NCI-H1105 treated with DMSO at 0.1 percent for 48 hours (cell line): ENCODE measurements at places on chromosomes 2 and 18.

GRCh38 chr2:64111426-64111825 is 32.8 kb downstream of the PELI1 start:
- DNase-seq = no peak

GRCh38 chr2:65326276-65326675 is 98.6 kb downstream of the ACTR2 start:
- no peak for DNase-seq

- DNase-seq = no peak
Observed at GRCh38 chr2:33377048-33377447, 99.4 kb upstream of the RASGRP3 start.

GRCh38 chr2:71275939-71276310 is 49.0 kb upstream of the PAIP2B start:
- no peak for DNase-seq

- DNase-seq = no peak
Observed at GRCh38 chr2:33242845-33243244, 233.6 kb upstream of the RASGRP3 start.

DNA sequence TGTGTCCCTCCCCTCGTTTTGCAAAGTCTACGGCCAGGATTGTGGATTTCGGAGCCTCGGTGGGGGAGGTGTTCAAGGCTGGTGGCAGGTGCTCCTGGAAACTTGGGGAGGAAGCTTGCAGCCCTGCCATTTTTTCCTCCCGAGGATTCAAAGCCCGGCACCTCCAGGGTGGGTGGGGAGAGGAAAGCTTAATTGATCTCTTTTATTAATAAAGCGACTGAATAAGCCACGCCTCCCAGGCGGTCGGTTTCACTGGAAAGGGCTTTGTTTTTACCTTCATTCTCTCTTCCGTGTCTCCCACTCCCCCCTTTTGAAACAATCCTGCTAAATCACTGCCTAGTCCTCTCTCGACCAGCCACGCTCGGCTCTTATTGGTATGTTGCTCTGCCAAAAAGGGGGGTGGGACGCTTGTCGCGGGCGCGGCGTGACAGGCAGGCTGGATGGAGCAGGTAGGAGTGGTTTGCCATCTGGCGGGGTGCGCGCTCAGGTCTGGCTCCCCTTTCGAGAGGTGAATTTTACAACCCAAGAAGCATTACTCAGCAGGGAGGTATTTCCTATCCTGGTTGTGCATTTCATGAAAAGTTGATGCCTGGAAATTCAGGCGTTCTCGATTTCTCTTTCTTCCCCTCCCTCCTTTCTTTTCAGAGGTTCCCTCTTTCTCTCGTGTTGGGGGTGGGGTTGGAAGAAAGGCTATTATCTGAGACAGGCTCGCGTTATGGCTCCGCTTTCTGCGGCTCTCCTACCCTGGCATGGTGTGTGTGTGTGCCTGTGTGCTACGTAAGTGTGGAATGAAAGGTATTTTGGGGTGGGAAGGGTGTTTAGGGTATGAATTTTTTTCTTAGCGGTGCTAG is 1.4 kb downstream of the NEDD4L start:
- peak; percentile 73 for DNase-seq

DNA sequence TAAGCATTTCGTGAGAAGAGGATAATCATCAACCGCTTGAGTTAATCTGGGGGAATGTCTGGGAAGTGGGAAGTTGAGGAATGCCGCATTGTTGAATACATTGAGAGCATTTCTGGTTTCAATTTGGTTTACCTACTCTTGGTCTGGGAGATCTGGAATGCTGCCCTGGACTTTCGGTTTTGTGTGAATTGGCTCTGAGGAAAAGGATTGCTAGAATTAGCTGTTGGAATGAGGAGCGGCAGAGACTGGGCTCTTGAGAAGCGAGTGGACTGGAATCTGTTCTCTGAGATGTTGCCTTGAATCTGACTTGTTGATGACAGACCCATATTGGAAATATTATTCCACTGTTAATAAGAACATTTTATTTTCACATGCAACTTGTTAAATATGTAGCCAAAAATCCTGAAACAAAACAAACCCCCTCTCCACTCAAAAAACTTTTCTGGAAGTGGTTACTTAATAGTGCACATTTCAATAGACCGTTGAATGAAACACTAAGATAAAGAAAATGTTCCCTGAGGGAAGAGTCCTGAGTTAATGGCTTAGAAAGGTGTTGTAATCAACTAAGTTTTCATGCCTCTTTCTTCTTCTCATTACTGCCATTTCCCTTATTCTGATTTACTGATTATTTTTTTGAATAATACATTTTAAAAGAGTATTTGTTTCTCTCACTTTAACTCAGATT is 50.8 kb downstream of the PTPRM start:
- DNase-seq = no peak

DNA sequence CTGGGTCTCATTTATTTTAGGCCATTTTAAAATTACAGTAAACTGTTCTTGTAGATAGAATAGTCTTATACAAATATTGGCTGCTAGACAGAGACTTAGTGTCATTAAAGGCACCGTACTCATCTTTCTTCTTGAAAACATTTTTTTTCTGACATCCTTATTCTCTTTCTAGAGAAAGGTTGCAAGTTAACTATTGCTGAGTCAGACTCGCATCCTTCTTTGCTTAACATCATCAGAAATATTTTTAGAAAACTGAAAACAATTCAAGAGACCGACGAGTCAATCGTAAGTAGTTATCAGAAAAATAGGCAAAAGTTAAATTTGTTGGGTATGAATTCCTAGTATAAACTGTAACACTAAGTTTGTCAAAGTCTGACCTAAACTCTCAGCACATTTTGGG is 72.2 kb downstream of the HNMT start:
- no peak for DNase-seq

DNA sequence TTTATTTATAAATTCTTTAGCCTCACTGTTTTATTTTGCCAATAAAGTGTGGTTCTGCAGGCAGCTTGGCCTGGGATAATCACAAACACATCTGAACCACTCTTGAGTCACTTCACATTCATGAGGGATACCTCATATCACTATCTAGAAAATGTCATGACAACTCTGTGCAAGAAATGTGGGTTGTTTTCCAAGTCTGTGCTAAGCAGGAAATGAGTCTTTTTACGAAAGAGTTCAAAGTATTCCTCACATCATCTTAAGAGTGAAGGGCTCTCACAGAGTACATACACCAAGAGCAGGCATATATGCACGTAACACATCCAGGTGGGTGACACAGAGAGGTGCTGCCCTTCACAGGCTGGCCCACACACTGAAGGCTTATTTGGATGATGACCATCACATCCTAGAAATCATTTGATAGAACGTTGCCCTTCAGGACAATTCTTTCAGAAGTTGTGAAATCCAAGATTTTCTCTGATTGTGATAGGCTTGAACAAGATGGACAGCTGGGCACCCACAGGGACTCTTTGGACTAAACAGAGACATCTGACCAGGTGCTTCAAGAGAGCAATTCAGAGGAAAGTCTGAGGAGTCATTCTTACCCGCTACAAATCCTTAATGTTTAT is 811.1 kb upstream of the LRATD1 start:
- DNase-seq = no peak
